Eye (tissue), 1 donor: ENCODE measurements at places on chromosomes 5 and 9.

- DNase-seq, result no peak
Observed at GRCh38 chr9:75891771-75892215, 1.3 kb downstream of the PCSK5 start.

DNA sequence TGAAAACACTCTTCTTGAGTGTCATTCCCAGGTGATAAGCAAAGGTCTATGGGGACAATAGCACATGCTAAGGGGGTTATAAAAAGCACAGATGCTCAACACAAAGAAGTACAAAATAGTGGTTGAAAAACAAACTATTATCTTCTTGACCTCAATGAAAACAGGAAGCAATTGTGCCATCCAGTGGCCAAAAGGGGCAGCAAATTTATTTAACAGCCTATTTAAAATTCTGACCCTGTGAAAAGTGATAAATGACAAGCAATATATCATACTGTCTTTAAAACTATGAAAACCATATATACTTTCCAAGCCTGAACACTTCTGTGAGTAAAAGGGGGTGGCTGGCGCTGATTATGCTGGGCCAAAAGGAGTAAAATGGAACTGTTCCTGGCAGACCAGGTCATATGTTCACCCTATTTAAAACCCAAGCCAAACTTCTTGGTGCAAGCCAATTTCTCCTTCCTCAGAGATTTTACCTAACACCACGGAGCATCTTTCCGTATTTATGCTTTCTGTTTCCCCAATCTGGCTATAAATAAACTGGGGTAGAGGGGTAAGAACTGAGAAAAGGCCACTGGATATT is 29.7 kb downstream of the TEX10 start:
- peak; percentile 83 for DNase-seq

DNA sequence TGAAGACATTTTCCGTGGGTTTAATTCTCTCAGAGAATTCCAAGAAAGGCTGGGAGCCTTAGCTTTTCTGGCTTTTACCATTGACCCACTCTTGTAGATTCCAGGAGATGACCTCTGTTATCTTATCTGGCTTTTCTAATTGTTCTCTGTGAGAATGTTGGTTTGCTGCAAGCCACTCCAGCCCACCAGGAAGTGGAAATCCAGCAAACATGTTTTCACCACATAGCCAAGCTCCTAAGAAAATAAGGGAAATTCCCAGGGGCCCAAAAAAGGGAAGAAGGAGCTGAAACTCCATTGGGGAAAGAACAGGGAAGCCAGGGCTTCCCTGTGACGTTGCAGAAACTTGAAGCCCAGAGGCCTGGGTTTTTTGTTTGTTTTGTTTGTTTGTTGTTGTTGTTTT is 19.7 kb downstream of the GPR107 start:
- DNase-seq, result peak; percentile 42

GRCh38 chr5:103951776-103952175 is 389.2 kb upstream of the NUDT12 start:
- no peak for DNase-seq

- DNase-seq, result no peak
Observed at GRCh38 chr5:92494508-92494907, 1086.5 kb downstream of the NR2F1-AS1 start.

DNA sequence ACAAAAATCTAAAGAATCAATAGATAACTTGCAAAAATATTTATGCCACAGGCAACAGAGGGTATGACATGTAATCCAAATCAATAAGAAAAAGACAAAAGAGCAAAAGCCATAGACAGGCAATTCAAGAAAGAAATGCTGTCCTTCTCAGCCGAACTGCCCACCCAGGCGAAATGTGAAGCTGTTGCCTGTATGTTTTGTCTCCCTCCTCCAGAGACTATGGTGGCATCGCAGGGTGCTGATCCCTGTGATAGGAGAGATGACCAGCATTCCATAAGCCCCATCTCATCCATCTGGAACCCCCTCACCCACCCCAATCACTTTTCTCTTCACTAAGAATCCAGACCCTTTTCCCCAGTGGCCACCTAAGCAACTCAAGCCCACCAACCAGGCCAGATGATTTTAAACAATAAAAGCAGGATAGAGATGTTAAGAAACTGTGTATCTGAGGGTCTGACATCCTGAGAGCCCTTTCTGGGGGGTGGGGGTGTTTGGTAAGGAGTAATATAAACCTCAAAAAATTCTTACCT is 5.3 kb upstream of the ACSL6 start:
- no peak for DNase-seq

DNA sequence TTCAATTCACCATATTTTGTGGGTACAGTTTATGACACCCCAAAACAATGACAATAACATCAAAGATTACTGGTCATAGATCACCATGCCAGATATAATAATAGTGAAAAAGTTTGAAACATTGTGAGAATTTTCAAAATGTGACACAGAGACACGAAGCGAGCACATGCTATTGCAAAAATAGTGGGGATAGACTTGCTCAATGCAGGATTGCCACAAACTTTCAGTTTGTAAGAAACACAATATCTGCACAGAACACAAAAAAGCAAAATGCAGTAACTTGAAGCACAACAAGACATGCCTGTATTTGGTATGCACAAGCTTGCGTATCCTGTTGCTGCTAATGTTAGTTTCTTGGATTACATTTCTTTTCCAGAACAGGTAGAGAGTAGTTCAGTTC is 35.8 kb downstream of the ARHGEF28 start:
- no peak for DNase-seq

GRCh38 chr5:110038297-110038997 is 348.7 kb downstream of the MAN2A1 start:
- no peak for DNase-seq

DNA sequence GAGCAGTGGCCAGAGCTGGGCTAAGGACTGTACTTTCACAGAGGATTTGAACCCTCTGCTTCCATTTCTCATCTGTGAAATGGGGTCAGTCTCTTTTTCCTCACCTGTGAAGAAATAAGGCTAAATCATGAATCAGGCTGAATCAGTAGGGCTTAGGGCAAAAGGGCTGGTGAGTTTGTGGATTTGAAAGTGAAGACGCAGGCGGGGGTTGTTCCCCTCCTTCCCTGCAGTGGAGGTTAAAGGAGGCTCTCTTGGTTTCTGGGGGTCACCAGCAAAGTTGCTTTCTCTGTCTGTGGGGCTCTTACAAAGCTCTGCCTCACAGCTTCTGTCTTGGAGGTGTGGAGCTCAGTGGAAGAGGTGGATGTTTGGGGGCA is 17.6 kb upstream of the NDST1 start:
- DNase-seq, result no peak

DNA sequence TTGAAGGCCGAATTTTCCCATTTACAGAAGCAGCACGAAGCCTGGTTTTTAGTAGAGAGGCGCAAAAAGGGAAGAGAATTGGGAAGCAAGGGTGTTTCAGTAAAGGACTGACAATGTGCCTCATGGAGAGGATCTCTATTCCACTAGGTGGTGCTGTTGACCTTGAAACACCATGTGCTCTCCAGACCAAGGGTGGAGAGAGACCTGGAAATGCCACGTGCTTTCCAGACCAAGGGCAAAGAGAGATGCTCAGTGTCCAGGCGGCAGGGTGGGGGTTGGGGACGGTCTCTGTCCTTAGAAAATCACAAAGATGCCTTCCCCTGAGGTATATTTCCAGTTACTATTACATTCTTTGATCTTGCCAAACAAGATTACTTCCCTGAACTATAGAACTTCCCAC is 425.3 kb downstream of the CSNK1G3 start:
- DNase-seq, result no peak

DNA sequence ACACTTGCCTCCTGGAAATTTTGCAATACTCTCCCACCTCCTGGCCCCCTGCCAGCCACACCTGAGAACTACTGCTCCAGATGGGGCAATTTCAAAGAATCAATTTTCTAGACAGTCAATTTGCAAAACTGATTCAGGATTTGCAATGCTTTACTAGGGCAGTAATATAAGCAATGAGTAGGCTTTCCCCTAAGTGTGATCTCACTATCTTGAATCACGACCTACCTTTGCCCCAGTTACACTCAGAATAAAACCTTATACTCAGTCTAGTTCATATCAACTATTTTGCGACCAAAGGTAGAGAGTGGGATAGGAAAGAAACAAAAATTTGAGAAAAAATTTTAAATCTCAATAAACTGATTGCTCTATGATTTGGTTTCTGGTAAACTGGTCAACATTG is 54.4 kb downstream of the DROSHA start:
- DNase-seq, result no peak

- DNase-seq, result no peak
Observed at GRCh38 chr5:95070453-95070852, 214.4 kb downstream of the MCTP1 start.

GRCh38 chr9:5509573-5509972 is 758 bp upstream of the PDCD1LG2 start:
- DNase-seq, result peak; percentile 25

GRCh38 chr9:137421838-137422603 is 941 bp downstream of the EXD3 start:
- DNase-seq, result no peak

DNA sequence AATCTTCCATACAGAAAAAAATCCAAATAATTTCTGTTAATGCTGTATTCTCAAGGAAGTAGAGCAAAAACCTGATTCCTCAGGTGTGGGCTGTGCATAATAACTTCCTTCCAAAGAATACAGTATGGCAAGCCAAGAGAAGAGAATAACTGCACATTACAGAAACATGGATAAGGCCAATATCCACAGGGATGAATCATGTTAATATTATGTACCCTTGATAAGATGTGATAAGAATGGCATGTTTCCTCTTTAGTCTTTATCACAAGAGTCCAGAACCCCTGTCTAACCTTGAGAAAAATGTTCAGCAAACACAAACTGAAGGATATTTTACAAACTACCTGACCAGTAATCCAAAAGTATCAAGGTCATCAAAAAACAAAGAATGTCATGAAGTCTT is 795.8 kb downstream of the SEMA5A start:
- no peak for DNase-seq

DNA sequence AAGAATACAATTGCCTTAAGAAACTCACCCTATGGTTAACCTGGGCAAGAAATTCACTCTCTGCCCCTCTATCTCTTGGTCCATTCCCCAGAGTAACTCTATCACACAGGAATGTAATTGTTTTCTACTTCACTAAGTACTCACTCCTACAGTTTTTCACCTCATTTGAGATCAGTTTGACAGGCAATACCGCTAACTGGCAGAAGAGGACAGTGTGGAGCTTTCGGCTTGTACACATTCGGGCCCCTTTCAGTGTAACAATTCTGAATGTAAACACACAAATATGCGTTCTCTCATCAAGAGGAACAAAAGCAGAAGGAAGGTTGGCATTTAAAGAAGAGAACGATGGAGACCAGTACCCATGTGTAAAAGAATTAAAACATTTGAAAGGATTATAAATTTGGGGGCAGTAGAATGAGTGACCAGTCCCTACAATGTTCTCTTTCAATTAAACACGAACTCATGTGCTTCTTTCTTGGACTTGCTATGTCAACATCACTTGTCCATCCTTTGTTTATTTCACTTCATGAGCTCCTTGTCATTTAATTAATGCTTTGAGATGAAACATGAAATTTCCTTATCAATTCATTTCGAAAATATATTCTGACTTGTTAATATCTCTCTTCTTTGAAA is 188.5 kb upstream of the GRAMD2B start:
- peak; percentile 72 for DNase-seq

GRCh38 chr5:135392256-135392655 is 6.8 kb downstream of the MACROH2A1 start:
- DNase-seq, result no peak

- DNase-seq, result no peak
Observed at GRCh38 chr9:113168809-113169208, 18.0 kb downstream of the SLC31A2 start.

GRCh38 chr5:163580516-163580915 is 75.1 kb downstream of the MAT2B start:
- no peak for DNase-seq

DNA sequence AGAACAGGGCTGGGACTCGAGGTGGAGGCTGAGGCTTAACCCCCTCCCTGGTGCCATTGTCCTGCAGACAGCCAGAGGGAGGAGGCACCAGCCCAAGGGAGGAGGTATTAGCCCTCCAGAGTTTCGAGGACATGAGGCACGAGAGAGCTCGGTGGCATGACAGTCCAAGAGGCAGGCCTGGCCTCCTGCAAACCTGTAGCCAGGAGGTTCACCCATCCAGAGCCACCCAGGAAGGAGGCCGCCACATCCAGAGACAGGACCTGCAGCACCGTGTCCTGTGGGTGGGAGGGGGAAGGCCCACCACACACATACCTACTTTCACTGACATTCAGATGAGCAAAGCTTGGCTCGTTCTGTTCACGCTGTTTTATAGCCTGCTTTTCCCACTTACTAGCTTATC is 75.2 kb upstream of the ADAMTS2 start:
- no peak for DNase-seq

GRCh38 chr9:20683351-20684034 is 566 bp upstream of the FOCAD start:
- DNase-seq, result no peak

- DNase-seq, result no peak
Observed at GRCh38 chr5:93930098-93930497, 188.7 kb upstream of the POU5F2 start.

DNA sequence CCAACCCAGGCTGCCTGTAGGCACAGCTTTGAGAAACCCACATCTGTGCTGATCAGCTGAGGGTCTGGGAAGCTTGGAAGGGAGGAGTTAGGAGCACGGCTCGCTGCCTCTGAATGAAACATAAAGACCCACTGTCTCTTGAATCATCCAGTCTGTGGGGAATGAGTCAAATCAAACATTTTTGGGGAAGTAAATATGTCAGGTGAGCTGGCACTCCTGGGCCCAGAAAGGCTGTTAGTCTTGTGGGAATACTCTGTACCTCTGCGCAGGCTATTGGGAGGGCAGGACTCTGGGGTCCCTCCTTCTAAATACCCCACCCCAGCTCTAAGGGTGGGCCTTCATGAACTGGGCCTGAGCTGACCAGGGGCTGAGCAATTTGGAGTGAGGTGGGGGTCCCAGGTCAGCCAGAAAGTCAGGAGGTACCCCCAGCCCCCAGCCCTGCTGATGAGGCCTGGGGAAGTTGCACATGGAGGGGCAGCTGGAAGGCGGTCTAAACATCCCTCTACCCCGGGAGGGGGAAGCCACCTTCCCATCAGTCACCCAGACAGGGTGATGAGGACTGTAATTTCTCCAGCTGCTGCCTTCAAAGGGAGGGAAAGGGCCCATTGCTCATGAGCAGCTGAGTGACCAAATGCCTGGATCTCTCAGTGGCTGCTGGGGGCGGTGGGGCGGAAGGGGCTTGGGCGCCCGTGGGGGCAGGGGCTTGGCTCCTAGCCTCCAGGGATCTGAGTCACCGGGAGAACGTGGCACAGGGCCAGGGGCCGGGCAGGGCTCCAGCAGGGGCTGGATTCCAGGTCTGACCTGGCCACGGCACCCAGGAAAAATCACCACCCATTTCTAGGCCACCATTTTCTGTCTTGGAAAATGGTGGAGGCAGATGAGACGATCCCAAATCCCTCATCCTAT is 10.8 kb downstream of the FIBCD1 start:
- peak; percentile 82 for DNase-seq

- no peak for DNase-seq
Observed at GRCh38 chr5:360257-361027, 38.9 kb downstream of the AHRR start.

- DNase-seq, result peak; percentile 72
Observed at GRCh38 chr5:88377705-88378656, 109.3 kb upstream of the TMEM161B start.

GRCh38 chr9:32384002-32384363 is 460 bp upstream of the ACO1 start:
- DNase-seq, result no peak
